ENCODE measurements at places on chromosomes 4 and X. TPM values are rescaled to one million over a fixed set of nuclear protein-coding genes. Genes with fewer than 3 reads are reported as not detected.

TMEM31 gene
- not detected for total RNA-seq

FGG gene
- total RNA-seq = not detected

NHS gene
- total RNA-seq = 1.8 TPM

TNMD gene
- total RNA-seq = 0.10 TPM

DCAF12L1 gene
- not detected for total RNA-seq

AFM gene
- total RNA-seq = not detected

ZRSR2 gene
- 2.6 TPM for total RNA-seq

FAM184B gene
- not detected for total RNA-seq

MCF2 gene
- total RNA-seq = not detected

P2RY4 gene
- not detected for total RNA-seq

FGA gene
- not detected for total RNA-seq

DOK7 gene
- not detected for total RNA-seq

AFF1 gene
- 26.1 TPM for total RNA-seq

TMEM35A gene
- 0.73 TPM for total RNA-seq

MAGED1 gene
- 280 TPM for total RNA-seq

MAGEB16 gene
- not detected for total RNA-seq

SHROOM4 gene
- 3.2 TPM for total RNA-seq

SLC6A8 gene
- 31.3 TPM for total RNA-seq

XAGE1A gene
- total RNA-seq = not detected

DKK2 gene
- total RNA-seq = not detected

G3BP2 gene
- total RNA-seq = 94.4 TPM

ADH7 gene
- not detected for total RNA-seq

TSPAN6 gene
- total RNA-seq = 24.9 TPM

PITX2 gene
- not detected for total RNA-seq

ANKRD50 gene
- 13.8 TPM for total RNA-seq

BEND2 gene
- not detected for total RNA-seq

TSPAN7 gene
- total RNA-seq = 0.49 TPM

CT55 gene
- total RNA-seq = not detected

CDKL2 gene
- total RNA-seq = not detected

ASB9 gene
- total RNA-seq = not detected

SMARCA5 gene
- 26.6 TPM for total RNA-seq

P2RY8 gene
- total RNA-seq = not detected

F8A1 gene
- total RNA-seq = 18.8 TPM

FIP1L1 gene
- total RNA-seq = 39.3 TPM

SLC16A2 gene
- total RNA-seq = 17.6 TPM

CTSO gene
- 28.2 TPM for total RNA-seq

PLP1 gene
- 4.9 TPM for total RNA-seq

BMPR1B gene
- total RNA-seq = 2.2 TPM

ZDHHC15 gene
- 0.10 TPM for total RNA-seq

GLUD2 gene
- 7.3 TPM for total RNA-seq

PABPC4L gene
- total RNA-seq = 0.50 TPM

CEP44 gene
- 6.5 TPM for total RNA-seq

GNRHR gene
- total RNA-seq = not detected

FHIP1A gene
- total RNA-seq = not detected
